NCI-H526 treated with DMSO at 0.1 percent for 48 hours (cell line): ENCODE measurements at places on chromosomes 4 and X.
A peak's percentile ranks its signal among the peaks of the same experiment; 100 is the strongest.

- no peak for DNase-seq
Observed at GRCh38 chr4:40607221-40607620, 22.4 kb downstream of the RBM47 start.

DNA sequence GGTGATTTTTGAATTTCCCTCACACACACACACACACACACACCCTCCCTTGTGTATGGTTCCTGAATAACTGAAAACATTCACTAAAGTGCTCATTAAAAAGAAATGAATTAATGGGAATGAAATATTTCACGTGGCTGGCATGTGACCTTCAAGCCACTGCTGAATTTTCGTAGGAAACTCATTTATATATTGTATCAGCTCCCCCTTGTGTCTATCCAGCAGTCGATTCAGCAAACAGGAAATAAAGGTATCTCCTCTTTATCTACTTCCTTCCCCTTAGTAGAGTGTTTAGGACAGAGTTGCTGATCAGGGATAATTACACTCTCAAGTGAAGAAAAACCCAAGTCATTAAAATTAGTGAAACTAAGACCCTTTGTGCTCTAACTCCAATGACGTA, 912.6 kb upstream of the LCORL start:
- DNase-seq, result peak; percentile 1

DNA sequence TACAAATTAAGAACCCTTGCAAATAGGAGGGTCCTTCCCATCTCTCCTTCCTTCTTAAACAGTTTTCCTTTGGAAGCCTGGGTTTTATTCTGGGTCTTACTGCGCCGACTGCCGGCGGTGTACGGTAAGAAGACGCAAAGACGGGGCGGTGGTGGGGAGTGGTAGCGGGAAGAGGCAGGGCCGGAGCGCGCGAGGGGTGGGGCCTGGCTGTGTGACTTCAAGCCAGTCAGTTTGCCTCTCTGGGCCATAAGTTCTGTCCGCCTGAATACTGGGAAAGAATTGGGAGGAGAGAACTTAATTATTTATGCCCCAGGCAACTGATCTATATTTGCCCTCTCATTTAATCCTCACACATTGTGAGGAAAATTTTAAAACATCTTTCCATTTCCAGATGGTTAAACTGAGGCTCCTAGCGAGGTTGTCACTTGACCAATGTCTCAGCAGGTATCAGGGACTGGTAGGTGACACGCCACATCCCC, 726 bp upstream of the KANTR start:
- DNase-seq, result peak; percentile 49

- DNase-seq, result no peak
Observed at GRCh38 chrX:70012756-70013155, 37.0 kb downstream of the AWAT2 start.

DNA sequence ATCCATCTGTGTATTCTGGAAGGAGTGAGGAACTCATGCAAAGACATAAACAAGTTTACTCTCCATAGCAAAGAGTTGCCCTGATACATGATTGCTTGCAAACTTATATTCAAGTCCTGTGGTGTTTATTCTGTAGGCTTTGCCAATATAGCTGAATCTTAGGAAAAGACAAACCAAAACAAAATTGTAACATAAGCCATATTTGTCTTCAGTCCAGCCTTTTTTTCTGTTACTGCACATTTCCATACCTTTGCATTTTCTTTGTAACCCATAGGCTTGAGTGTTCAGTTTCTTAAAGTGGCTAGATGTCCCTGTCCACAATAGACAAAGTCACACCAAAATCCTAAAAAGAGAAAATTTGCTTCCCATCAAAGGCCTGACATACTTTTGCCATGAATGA, 120.4 kb downstream of the PPARGC1A start:
- DNase-seq, result no peak

DNA sequence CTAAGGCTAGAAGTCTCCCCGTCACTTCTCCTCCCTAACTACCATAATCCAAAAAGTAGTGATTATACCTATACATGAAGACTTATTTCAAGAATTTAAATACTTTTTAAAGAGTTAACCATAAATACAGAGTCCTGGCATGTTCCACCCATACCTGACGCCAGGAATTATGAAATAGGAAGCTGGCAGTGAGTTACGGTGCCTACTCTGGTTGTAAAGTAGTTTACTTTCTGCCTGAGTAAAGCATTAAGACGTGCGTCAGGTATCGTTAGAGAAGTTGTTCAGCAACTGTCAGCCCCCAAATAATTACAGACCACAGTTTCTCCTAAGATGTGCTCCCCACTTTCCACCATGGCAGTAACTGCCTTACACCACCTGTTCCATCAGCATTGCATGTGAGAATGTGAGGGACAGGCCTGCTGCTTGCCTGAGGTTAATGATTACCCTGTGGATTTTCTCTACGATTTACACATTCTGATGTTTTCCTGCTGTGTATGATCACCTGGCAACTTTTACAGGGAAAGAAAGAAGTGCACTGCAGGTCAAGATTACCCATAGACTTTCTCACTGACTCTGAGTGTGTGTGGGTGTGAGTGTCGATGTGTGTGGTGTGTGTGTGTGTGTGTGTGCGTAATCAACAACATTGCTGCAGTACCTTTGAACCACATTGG, 92.3 kb upstream of the SLC7A11 start:
- no peak for DNase-seq

DNA sequence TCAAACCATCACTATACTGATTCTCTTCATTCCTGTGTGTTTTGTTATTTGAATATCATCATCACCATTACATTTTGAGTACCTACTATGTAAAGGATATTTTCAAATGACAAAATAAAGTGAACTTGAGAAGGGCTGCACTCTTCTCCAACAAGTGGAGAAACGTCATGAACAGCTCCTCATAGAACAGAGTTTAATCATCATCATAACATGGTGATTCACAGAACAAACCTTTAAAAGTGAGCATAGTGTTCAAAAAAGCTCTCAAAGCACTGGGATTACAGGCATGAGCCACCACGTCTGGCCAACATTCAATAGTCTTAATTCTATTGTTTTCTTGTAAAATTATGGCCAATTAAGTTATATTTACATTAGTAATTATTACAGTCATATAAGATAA, 993.9 kb downstream of the PDHA2 start:
- no peak for DNase-seq

GRCh38 chr4:186151499-186151898, 39.9 kb upstream of the CYP4V2 start:
- no peak for DNase-seq

- DNase-seq, result no peak
Observed at GRCh38 chrX:129144172-129145038, 378.9 kb downstream of the SMARCA1 start.

DNA sequence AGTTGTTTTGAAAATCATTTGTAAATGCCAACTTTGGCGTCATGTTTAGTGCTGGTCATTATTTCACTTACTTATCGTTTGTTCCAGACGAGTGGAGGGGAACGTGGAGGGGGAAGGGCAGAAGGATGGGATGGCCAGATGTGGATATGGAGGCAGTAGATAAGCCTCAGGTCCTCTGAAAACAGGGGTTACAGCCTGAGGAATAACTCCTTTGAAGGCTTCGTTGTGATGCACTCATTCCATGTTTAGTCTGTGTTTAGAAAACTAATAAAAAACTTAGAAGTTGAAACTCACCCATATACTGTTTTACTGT, 1.1 kb downstream of the MOB1B start:
- DNase-seq, result no peak

DNA sequence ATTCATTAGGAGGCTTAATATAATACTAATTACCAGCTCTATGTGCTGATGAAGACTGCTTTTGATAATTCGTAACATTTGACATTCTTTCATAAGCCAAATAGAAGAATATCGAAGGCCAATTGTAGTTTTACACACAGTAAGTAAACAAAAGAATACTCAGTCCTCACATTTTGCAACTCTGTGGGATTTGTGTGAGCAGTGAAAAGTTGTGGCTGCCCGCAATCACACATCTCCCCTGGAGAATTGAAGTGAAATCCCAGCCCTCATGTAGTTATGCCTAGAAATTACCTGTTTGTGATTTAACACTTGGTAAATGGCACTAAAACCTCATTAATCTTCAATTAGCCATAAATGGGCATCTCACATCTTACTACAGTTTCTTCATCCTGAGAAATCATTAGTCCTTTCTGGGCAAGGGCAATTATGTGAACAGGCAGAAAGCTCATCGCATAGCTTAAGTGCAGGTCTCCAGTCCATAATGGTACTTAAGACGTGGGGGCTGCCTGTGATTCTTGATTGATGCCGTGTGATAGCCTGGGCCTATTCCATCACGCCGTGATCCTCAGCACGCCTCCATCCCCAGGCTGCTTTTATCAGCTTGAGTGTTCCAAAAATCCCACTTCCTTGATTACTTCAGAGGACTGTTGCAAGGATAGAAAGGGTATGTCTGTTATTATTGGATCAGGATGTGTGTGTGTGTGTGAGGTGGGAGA, 97.9 kb upstream of the METTL14 start:
- no peak for DNase-seq

DNA sequence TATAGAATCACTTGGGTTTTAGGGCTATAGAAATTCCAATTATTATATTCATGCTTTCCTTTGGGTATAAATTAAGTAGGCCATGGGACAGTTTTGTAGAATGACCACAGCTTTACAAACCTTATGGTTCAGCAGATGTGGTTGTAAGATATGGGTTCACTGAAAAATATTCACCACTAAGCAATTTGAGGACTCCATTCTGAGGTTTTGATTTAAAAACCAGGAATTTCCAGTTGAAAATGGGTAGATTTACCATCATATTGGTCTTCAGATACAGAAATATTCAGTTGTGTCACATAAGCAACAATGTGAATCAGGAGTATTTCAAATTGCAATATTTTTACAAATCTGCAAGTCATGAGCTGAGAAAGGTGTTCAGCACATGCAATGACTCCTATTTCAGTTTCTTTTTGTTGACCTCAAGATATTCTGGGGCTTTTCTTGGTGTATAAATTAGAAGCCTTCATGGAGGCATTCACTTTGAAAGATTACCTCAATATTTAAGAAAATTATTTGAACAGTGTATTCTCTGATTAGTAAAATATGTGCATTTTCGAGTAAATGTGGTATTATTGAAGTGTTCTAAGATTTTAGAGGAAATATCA, 218.4 kb upstream of the HCCS start:
- DNase-seq, result no peak
